Stimulated activated CD8-positive, alpha-beta memory T cell treated with anti-CD3 and anti-CD28 coated beads, Interleukin-15, amount 100 ng/mL, for 24 hours (primary cell): ENCODE measurements at places on chromosomes 12 and 14.

DNA sequence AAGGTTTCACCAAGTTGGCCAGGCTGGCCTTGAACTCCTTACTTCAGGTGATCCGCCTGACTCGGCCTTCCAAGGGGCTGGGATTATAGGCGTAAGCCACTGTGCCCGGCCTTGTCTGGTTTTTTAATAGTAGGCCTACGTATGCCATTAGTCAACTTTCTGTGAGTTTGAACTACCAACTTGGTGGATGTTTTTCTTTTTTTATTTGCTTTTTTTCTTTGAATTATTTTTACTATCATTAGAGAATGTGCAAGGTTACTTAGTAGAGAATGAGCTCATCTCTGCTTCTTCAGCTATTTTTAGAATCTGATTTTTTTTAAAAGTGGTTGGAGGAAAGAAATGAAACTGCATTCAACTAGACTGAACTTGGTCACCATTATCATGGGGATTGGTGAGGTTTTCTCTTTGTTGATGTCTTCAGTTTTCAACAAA, 51.4 kb downstream of the HMGA2 start:
- DNase-seq = no peak

DNA sequence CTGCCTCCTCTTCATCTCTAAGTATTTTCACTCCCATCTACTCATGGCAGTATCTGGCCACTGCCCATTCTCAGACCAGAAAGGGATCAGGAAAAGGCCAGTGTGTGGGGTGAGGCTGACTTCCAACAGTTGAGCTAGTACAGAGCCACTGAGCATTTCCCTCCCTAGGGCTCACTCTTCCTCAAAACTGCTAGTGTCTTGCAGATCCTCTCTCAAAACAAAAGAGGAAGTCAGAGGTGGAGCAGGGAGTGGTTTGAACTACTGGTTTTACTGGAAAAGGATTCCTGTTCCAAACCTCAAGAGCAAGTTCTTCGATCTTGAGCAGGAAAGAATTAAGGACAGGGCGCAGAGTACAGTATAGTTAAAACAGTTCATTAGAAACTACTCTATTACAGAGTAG, 11.7 kb upstream of the RNASE10 start:
- no peak for DNase-seq

DNA sequence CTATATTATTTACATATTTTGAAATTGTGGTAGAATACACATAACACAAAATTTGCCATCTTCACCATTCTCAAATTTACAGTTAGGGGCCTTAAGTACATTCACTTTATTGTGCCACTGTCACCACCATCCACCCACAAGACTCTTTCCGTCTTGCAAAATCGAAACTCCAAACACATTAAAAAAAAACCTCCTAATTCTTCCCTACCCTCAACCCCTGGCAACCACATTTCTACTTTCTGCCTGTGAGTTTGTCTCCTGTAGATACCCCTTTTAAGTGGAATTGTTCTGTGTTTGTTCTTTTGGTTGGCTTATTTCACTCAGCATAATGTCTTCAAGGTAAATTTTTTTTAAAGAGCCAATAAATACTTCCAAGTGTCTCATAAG, 31.6 kb upstream of the AMIGO2 start:
- no peak for DNase-seq

DNA sequence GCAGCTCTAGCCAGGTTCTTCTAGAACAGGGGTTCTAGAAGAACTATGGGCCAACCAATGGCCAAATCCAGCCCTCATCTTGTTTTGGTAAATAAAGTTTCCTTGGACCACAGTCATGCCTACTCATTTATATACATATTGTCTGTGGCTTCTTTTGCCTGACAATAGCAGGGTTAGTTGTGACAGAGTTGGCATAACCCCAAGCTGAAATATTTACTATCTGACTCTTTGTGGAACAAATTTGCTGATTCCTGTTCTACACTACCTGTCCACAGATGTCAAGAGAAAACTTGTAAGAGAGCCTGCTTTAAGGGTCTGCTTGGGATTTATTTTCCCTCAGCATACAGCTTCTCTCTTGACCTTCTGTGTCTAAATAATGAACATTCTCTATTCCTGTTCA, 289.0 kb downstream of the KSR2 start:
- DNase-seq = no peak

- DNase-seq = no peak
These were observed 8.3 kb downstream of the TNFRSF1A start for GRCh38 chr12:6333566-6333965.

DNA sequence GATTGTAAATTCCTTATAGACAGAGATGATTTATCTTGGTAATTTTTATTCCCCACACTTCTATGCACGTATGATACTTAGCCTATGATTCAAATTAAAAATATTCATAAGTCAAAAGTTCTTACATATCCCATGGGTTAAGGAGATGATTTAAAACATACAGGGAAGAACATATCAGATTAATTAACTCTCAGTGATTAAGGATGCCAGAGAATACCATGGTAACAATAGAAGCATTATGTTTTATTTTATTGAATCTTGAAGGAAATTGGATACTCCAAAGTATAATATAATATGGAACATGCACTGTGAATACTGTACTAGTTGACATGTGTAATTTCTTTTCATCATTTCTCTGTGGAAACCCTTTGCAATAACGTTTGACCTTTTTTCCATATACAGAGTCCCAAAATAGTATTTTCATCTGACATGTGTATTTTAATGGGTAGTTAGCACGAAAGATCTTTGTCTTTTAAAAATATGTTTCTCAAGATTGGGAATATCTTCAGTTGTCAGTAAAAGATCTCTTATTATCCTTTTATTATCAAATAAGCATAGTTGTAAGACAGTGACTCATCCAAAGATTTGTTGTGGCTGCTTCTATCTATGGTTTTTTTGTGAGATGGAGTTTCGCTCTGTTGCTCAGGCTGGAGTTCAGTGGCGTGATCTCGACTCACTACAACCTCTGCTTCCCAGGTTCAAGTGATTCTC, 166.7 kb downstream of the RAD51B start:
- no peak for DNase-seq

DNA sequence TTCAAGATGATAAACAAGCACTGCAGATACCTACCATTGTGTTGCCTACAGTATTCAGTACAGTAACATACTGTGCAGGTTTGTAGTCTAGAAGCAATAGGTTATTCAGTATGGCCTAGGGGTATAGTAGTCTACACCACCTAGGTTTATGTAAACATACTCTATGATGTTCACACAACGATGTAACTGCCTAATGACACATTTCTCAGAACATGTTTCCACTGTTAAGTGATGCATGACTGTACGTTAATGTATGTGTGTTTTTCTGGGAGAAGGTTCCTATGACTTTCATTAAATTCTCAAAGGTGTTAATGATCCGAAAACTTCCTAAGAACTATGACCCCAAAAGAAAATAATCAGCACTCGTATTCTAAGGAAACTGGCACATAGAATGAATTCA, 20.9 kb upstream of the CALM1 start:
- DNase-seq = no peak

- DNase-seq = no peak
These were observed 71.2 kb downstream of the TNFAIP2 start for GRCh38 chr14:103194256-103195045.

DNA sequence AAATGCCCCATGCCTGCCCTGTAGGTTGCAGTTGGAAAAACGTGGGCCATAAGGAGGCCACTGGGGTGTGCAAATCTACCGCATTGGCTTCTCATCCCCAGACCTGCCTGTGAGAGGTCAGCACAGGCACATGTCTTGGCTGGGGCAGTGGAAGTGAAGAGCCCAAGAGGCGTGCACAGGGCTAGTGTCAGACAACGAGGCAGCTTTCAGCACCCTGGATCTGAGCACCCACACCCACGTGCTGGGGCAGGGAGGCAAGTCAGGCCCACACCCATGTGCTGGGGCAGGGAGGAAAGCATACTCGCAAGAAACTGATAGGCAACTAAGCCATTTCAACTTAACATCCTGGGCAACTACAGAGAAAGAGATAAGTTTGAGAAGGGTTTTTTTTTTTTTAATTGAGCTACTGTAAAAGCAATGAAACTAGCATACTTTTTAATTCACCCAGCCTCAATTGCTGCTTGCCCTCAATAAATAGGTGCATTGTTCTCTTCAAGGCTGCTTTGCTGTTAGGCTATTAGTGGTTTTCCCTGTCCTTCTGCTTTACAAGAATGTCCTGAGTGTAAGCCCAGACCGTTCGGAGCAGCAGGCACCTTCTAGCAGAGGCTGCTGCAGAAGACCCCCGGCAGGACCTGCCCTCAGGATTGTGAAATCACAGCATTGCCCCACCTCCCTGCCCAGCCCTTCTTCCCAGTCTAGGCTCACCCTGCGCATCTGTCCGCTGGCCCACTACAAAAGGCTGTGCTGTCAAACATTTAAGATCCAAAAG, 355.3 kb upstream of the FKBP4 start:
- no peak for DNase-seq

DNA sequence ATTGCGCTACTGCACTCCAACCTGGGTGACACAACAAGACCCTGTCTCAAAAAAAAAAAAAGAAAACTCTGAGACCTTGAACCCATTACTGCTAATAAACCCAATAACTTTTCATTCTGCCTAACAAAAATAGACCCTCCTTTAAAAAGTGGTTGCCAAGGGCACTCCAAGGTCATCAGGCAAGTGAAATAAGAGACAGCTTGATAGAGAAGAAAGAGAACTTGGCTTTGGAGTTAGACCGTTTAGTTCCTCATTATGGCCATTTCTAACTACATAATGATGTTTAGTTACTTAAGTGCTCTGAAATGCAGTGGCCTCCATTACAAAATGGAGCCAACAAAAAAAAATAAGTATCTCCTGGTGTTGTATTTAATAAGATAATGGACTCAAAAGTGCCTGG, 55.9 kb downstream of the PHLDA1 start:
- no peak for DNase-seq

DNA sequence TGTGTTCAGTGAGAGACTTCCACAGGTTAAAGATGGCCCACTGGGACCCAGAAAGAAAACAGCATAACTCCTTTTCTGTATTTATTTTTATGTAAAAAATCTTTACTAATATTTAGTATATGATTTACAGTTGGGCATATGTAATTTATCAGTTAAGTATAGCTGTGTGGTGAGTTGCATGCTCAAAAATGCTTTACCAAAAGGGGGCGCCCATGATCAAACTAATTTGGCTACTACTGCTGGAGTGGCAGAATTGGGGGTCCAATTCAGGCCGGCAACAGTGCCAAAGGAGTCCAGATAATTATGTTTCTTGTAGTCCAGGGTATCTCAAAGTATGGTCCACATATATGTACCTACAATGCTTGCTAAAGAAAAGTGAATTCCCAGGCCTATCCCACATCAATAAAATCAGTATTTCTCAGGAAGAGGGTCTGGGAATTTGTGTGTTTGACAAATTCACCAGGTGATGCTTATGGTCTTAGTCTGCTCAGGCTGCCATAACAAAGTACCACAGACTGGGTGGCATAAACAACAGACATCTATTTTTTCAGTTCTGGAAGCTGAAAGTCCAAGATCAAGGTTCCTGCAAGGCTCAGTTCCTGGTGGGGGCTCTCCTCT, 152.0 kb downstream of the KTN1 start:
- DNase-seq = no peak

GRCh38 chr12:123607756-123608155, 5.9 kb downstream of the DDX55 start:
- no peak for DNase-seq

GRCh38 chr12:91912178-91912577, 233.5 kb downstream of the BTG1 start:
- DNase-seq = no peak

GRCh38 chr12:52801773-52802172, 5.9 kb upstream of the KRT3 start:
- DNase-seq = no peak

DNA sequence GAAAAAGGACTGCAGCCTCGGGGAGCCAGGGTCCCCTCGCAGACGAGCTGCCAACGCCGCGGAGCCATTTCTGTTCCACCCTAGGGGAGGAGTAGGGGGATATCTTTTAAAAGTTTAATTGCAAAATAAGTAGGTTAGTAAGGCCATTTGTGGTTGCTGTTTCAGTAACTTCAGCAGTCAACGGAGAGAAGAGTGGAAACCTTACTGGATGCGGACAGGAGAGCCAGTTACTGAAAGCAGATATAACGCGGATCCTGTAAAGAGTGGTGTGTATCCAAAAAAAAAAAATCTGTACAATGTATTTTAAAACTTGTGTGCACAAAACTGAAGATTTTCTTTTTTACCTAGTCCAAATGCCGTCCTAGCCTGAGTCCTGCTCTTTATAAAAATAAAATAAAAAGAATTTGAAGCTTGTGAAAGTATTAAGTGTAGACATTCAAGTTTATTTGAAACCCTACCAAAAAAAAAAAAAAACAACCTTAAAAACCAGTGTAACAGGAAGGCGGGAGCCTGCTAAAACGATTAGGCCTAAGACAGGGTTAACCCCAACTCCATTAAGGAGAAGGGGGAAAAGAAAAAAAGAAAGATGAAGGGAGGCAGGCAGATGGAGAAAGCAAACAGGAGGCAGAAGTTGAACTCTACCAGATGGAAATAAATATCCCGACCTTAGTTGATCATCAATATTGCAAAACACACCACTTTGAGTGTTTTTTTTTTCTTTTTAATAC, 1.0 kb upstream of the BTG1 start:
- DNase-seq = no peak

DNA sequence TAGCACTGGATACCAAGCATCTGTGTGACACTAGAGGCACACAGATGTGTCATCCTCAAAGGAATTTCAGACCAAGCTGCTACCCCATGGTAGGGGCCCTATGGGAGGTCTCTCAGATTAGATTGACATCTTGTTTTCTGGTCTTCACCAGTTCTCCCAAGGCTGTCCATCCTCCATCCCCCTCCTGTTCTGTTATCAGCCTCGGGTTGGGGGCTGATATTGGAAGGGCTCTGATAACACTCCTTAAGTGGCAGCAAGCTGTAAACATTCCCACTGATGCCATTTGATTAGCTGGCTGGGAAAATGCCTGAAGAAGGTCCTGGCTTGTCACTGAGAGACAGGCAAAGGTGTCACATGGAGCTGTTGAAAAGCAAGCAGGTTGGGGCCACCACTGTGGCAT, 185.9 kb upstream of the RBM19 start:
- DNase-seq = no peak

DNA sequence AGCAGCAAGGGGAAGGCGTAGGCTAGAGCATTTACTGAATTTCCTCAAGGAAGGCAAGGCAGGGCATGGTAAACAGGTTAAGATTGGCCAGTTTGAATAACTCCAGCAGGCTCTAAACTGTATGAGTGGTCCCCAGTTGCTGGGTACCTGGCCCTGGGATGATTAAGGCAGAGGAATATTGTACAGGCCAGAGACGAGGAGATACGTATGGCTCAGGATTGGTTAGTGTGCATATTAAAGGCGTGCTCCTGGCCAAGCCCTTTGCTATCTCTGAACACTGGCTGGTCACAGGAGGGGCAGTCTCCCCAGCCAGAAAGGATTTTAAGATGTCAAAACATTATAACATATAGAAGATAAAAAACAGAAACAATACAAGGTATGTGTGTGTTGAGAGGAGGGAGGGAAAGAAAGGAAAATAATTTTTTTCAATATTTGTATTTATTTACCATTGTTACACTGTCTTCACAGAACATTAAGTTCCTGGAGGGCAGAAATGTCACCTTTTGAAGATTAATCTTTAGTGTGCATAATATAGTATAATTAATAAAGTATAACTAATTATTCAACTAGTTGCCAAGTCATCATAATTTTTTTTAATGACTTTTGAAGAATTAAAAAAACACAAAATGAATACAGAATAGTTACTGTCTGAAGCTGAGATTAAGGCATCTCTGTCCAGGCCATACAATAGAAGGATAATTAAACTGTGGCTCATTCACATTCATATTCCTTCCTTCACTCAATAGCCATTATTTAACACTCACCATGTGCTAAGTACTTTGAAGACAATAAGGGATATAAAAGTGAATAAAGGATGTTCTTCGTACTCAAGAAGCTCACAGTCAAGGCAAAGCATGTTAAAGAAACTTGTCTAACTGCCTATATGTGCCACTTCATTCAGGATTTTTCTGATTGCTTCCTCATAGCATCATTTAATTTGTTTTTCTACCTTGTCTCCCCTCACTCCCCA, 41.9 kb downstream of the DCP1B start:
- DNase-seq = no peak
